ENCODE measurements at places on chromosomes 5 and 9.
A peak's percentile ranks its signal among the peaks of the same experiment; 100 is the strongest.

DNA sequence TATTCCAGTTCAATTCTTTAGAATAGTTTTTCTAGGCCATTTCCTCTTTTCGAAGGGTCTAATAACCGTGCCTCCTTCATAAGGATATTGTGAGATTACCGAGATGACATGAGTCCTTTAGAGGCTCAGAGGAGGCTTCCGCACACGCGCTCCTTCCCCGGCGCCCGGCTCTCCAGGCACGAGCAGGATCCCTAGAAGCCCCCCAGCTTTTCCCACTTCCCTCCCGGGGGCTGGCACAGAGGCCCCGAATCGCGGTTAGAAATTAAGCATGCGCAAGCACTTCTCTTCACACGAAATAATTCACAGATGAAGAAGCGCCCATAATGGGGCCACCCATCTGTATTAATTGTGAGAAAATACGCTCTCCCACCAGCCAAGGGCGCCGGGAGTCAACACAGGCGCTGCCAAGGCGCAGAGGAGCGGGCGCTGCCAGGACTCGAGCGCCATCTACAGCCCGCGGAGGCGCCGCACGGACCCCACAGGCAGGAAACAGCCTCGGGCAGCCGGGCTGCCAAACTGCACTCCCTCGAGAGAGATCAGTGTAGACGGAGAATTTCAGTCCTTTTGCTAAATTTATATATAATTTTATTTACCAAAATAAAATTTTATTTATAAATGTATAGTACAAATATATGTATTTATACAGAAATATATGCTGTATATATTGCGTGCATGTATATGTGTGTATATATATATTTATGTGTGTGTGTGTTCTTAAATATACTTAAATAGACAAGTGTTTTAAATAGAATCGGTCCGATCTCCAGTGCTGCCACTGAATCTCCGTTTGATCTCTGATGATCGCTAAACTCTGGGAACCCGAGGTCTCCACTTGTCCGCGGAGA is 258.1 kb upstream of the NFIL3 start:
- DNase-seq, result peak; percentile 8

- no peak for DNase-seq
Measured at GRCh38 chr5:52684051-52684450, 103.7 kb upstream of the ITGA1 start.

GRCh38 chr9:35598866-35599590 is 6.0 kb upstream of the TESK1 start:
- DNase-seq, result no peak

DNA sequence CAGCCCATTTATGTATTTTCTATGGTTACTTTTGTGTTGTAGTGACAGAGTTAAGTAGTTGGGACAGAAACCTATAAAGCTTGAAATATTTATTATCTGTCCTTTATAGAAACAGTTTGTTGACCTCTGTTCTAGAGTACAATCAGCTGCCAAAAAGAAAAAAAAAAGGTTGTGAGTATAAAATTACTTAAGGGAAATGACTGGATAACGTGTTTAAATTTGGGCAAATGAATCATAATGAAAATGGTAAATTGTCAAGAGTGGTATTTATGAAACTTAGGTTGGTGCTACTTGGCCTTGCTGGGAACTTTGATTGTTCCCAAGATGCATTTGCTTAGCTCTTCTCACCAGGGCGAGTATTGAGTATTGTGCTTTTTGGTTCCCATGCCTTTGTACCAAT is 70.2 kb upstream of the IL6ST start:
- DNase-seq, result no peak

DNA sequence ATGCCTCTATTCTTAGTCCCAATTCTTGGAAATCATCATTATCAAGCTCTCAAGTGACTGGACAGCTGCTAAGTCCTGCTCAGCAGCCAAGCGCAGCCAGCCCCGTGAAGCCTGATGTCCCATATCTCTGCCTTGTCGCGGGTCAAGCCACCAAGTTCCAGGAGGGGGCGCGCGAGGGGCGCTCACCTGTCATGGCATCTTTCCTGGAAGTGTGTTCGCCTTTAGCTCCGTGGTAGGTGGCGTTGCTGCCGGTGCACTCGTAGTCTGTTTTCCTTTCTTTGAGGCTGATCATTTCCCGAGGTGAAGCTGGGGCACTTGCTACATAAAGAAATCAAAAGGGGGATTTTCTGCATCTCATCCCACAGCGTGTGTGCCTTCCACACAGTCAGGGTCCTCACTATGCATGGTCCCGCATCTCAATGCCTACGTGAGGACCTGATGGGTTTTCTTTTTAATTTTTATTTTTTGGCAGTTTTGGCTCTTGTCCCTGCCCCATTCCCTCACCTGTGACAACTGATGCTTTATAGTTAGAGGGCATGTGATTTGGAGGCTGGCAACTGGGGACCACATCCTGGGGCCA is 227.0 kb upstream of the DAP start:
- DNase-seq, result no peak

DNA sequence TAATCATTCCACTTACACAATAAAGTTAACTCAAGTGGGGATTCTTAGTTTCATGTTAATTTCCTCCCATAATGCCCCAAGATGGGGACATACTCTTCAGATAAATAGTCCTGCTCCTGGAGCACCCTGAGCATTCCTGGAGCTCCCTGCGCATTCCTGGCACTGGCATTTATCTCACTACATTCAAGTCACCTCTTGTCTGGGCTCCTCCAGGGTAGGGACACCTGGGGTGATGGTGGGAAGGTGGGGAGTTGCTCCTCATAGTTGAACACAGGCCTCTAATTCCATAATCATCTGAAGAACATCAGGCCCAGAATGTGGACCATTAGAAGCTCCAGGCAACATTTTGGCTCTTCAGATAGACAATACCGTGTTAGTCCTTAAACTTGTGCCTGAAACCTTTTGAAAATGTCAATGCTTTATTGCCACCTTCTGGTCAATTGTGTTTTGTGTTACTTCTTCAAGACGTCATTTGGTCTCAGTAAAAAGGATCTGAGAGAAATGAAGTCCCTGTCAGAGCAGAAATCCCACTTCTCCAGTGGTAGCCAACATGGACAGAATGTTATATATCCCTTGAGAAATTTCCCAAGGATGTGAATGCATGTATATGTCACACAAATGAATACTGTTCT is 14.2 kb upstream of the AGGF1 start:
- DNase-seq, result no peak

- no peak for DNase-seq
Measured at GRCh38 chr5:175682664-175683063, 24.8 kb downstream of the HRH2 start.

GRCh38 chr9:136618580-136619547 is 43.9 kb upstream of the EGFL7 start:
- no peak for DNase-seq

GRCh38 chr5:154273028-154273617 is 82.6 kb downstream of the GALNT10 start:
- no peak for DNase-seq

- no peak for DNase-seq
Measured at GRCh38 chr9:28407351-28407750, 834.1 kb upstream of the C9orf72 start.

- DNase-seq, result no peak
Measured at GRCh38 chr9:121557581-121558447, 58.2 kb upstream of the GGTA1 start.

- DNase-seq, result no peak
Measured at GRCh38 chr9:120366644-120367019, 213.3 kb downstream of the CDK5RAP2 start.

DNA sequence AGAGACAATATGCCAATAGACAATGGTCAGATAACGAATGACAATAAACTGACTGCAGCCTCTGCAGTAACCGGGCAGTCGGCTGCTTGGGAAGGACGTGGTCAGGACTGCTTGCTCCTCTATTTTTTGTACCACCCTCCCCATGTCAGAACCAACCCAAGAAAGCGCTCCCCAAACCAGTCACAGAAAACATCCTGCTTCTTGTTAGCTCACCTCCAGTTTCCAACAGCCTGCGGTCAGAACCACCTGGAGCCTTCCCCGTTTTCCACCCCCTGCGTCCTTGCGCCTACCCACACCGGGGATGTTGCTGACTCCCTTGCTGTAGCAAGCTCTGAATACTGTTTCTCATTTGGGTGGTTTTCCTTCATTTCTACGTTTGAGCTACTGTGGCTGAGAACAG is 1.7 kb upstream of the MRNIP start:
- no peak for DNase-seq

- no peak for DNase-seq
Measured at GRCh38 chr5:155575861-155576260, 562.3 kb downstream of the KIF4B start.

- no peak for DNase-seq
Measured at GRCh38 chr5:111251921-111252320, 27.7 kb downstream of the CAMK4 start.

GRCh38 chr9:116663581-116663980 is 23.5 kb upstream of the TRIM32 start:
- no peak for DNase-seq

GRCh38 chr5:92364986-92365550 is 982.0 kb upstream of the ARRDC3 start:
- no peak for DNase-seq

DNA sequence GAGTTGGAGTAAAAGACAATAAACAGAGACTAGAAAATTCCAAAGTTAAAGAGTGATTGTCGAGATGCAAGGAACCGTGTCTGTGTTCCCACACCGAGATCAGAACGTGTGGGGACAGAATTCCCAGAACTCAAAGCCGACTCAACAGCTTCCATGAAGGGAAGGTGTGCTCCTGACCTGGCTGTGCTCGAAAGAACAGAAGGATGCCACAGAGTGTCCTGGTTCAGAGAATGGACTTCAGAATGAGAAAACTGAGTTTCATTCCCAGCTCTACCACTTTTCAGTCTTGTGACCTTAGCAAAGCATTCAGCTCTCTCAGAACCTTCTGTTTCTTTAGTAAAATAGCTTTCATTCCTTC is 420.0 kb upstream of the SLC30A5 start:
- no peak for DNase-seq

- no peak for DNase-seq
Measured at GRCh38 chr5:40089269-40089668, 590.4 kb upstream of the PTGER4 start.

GRCh38 chr9:35257986-35258659 is 96.3 kb downstream of the UNC13B start:
- no peak for DNase-seq

DNA sequence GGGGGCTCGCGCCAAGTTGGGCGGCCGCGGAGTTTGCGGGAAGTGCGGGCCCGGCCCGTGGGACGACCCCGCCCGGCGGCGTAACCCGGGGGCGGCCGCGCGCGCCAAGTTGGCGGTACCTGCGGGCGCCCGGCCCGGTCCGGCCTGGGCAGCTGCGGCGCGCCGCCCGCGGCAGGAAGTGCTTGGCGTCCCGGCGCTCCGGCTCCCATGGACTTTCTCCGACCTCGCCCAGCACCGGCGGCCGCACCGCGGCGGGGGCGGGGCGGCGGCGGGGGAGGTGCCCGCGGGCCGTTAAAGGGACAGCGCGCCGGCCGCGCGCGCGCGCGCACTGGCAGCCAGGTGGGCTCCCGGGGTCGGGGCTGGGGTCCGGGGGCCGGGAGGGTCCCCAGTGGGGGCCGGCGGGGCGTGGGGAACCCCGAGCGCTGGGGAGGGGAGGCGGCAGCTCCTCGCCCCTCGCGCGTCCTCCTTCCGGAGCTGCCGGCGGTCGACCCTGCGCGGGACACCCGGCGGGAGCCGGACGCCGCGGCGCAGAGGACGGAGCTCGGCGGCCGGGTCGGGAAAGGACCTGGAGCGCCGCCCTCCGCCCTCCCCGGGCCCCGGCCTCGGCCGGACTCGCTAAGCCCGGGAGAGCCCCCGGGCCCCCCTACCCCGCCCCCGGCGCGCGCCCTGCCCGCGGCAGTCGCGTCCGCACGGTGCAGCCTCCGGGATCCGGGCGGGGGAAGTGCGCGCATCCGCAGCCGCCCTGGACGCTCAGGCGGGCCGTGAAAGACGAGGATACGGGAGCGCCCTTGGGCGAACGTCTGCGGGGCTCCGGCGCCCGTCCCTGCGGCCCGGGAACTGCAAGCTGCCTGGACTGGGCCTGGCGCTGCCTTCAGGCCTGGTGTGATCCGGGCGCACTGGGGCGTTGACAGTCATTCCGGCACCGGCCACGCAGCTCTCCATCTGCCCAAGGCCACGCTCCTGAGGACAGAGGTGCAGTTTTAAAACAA is at the start of gene NACC2:
TSS of gene NACC2 (minus strand) at position 220 of the 989 bp plus-strand sequence. CDS start 44,768 bp downstream, outside the sequence.
- DNase-seq, result no peak

GRCh38 chr9:126014726-126015125 is 267.6 kb downstream of the PBX3 start:
- no peak for DNase-seq

GRCh38 chr5:34653708-34654107 is 2.4 kb upstream of the RAI14 start:
- DNase-seq, result no peak

DNA sequence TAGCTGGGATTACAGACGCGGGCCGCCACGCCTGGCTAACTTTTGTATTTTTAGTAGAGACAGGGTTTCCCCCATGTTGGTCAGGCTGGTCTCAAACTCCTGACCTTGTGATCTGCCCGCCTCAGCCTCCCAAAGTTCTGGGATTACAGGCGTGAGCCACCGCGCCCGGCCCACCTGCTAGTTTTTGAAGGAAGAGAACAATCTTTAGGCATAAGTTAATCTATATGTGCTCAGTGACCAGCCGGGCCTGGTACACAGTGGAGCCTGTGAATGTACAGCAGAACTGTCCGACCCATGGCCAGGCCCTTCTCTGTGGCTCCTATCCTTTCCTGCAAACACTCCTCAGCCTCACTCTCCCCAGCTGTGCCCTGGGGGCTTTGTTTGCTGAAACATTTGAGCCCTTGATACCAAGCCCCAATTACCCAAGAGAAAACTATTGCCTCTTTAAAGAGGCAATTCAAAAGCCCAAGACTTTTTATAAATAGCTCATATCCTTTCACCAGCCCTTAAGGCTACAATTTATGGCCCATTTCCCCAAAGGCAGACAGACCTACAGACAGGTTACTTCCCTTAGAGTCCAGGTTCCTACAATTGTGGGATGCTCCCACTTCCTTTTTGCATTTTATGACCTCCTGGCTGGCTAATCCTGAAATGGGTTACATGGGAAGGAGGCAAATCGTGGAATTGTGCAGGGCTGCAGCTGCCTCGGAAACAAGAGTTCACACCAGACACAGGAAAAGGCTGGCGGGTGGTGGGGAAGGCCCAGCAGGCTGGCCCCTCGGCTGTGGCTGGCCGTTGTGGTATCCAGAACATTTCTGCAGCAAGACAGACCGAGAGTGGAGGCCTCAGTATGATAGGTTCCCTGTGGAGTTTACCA is 37.5 kb downstream of the SPRY4 start:
- no peak for DNase-seq

GRCh38 chr5:1511048-1511447 is 12.7 kb downstream of the LPCAT1 start:
- DNase-seq, result no peak

DNA sequence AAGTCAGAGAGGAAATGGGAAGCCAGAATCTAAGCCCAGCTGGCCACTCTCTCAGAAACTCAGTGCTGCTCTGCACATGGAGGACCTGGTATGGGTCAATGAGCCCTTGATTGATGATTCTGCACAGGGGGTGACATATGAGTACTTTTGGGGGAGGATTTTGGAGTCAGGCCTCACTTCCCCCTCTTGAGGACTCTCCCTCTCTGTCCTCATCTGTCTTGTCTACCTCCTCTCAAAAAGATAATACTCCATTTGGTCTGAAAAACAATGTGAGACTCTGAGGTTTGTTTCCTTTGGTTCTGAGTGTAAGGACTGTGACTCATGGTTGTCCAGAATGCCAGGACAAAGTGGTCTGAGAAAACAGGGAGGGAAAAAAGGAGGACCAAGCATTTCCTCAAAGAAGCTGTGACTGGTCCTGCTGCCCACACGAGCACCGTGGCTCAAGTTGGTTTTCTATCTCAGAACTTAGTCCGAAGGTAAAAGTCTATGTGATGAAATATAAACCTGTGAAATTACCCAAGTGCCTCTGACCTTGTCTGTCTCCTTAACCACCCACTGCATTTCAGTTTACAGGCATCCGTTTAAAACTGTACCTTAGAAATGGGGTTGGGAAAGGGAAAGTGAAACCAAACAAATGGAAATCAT is 11.1 kb downstream of the TTC39B start:
- DNase-seq, result no peak

Data from stimulated activated CD8-positive, alpha-beta memory T cell treated with anti-CD3 and anti-CD28 coated beads, Interleukin-15, amount 100 ng/mL, for 4 hours (primary cell).